ENCODE measurements at places on chromosomes 16 and 17.

- no peak for DNase-seq
Observed at GRCh38 chr16:51952500-51952899, 594.4 kb downstream of the TOX3 start.

DNA sequence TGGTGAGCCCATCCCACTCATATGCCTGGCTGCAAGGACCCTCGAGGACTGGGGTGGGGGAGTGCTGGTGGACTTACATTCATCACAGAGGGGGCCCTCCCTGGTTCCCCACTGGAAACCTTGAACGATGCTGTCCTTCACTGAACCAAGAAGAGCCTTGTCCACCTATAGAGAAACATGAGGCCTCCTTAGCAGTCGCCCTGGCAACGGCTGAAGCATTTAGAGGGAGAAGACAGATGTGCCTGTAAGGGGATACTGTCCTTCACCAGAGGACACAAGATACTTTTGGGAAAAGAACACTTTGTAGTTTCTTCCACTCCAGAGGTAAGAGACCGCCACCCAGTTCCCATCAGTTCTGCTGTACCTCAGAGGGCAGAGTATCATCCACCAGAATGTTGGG is 6.5 kb downstream of the HIGD1B start:
- DNase-seq, result no peak

DNA sequence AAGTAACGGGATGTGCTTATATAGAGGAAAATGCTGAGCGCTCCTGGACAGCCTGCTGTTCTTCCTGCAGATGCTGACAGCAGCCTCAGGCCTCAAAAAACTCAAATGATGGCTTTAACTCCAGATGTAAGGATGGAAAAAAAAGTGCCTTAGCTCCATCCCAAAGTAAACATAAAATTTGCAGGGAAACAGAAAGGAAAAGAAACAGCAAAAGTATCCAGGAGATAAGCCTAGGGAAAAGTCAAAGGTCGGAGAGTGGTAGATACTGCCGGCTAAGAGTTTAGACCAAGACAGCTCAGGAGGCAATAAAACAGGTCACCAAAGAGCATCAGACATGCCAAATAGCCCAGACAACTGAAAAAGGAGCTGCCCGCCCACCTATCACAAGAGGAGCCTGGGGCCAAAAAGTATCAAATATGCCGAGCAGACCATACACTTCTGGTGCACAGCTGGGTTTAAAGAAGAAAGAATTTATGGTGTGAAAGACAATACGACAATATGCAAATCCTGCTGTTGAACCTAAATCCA is 6.9 kb downstream of the KRT31 start:
- DNase-seq, result no peak

- no peak for DNase-seq
Observed at GRCh38 chr16:68091380-68092261, 6.5 kb downstream of the NFATC3 start.

DNA sequence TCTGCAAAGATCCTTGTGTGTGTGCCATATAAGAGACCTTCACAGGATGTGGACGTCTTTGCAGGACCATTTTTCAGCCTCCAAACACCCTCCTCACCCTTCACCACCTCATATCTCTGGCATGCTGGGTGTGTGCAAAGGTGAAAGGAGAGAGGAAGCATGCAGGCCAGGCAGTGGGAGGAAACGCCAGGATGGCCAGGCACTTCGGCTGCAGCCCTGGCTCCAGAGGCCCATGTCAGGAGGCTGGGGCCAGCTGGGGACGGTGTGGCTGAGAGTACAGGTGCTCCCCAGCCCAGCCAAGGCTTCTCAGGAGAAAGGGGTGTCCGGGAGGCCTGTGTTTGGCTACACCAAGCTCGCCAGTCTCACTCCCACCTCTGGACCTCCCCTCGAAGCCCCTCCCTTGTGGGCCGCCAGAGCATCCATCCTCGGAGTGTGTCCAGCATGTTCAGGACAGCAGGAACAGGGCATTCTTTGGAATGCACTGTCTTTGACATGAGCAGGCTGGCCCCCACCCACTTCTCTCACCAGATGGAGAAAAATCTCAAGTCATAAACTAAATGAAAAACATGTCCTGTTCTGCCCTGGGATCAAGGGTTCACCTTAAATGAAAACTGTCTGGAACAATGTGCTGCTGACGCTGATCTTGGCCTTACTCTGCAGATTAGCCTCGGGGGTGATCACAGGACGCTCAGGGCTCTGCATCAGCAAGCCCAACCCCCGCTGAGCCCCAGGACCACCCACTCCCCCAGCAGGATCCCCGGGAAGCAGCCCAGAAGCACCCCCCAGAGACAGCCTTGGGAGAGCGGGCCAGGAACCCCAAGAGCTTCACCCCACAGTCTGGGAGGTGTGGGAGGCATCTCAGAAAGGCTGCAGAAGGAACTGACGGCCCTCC is 15.9 kb downstream of the PEMT start:
- DNase-seq, result no peak

GRCh38 chr17:76150712-76151622 is 9.9 kb upstream of the FOXJ1 start:
- no peak for DNase-seq

- no peak for DNase-seq
Observed at GRCh38 chr16:23232806-23233205, 50.3 kb downstream of the SCNN1G start.

- DNase-seq, result no peak
Observed at GRCh38 chr16:25031132-25031440, 15.9 kb upstream of the ARHGAP17 start.

GRCh38 chr17:15220785-15221184 is 44.3 kb downstream of the PMP22 start:
- no peak for DNase-seq

- DNase-seq, result no peak
Observed at GRCh38 chr17:81200695-81201580, 21.8 kb downstream of the CEP131 start.

DNA sequence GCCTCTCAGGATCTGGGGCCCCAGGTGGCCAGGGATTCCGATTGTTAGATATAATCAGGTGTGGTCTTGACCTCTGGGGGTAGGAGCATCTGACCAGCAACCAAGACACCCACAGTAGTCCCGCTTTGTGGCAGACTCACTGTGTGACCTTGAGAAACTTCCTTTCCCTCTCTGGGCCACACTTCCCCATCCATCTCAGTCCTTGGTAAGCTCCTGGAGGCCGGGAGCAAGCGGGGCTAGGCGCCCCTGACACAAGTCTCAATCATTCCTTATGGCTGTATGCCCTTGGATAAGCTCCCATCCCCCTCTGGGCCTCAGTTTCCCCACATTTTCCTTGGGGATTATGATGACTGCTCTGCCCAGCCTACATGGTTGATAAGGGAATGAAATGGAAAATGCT is 21.3 kb downstream of the CPNE2 start:
- DNase-seq, result no peak

- no peak for DNase-seq
Observed at GRCh38 chr16:88920618-88921590, 54.4 kb upstream of the PABPN1L start.

DNA sequence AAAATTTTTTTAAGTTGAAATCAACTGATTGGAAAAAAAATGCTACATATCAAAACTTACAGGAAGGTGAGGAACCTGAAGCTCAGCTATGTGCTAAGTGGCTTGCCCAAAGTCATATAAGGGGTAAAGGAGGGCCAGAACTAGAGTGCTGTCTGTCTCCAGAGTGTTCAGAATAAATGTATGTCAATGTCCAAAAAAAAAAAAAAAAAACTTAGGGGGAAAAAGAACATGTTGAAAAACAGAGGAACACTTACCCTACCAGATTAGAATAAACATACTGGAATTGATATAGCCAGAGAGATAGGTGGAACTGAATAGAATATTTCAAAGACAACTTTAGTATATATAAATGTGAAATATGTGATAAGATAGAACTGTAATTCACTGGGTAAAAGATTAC is 11.5 kb downstream of the DCAF7 start:
- no peak for DNase-seq

- no peak for DNase-seq
Observed at GRCh38 chr17:28901866-28902818, 737 bp downstream of the DHRS13 start.

GRCh38 chr16:1911467-1912214 is 6.6 kb downstream of the HS3ST6 start:
- DNase-seq, result no peak

DNA sequence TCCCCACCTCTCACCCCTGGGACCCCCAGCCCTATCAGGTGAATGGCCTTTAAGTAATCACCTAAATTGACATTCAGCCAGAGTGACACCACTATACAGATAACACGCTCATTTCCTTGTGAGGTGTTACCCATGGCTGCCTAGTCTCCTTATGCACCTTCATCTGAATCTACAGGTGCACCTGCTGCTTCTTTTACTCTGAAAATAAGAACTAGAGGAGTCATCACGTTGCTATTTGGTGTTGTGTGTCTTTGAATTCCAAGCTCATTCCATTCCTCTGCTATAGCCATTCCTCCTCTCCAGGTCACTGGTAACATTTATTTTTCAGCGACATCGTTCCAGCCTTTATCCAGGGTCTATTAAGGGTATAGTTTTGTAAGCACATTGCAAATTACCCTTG is 9.8 kb downstream of the LGALS9 start:
- no peak for DNase-seq

DNA sequence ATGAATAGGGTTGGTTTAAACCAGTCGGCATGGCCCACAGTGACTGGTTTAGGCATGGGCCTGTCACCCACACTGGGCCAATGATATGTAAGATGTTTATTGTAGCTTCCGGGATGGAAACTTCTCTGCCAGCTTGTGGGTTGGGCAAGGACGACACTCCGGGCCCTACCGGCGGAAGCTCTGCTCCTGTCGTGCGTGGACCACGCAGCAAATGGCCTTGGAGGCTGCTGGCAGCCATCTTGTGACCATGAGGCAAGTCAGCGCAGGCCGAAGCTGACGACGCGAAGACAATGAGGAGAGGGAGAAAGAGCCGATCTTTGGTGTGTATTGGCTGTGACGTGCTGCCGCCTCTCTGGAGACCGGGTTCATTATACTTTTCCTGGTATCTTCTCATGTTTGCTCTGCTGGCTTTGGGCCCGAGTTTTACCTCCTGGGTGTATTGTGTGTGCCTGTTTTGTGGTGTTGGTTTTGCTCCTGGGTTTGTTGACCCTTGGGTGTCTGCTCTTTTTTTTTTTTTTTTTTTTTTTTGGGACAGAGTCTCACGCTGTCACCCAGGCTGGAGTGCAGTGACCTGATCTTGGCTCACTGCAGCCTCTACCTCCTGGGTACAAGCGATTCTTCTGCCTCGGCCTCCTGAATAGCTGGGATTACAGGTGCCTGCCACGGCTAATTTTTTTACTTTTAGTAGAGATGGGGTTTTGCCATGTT is 15.4 kb downstream of the SLC25A10 start:
- no peak for DNase-seq

DNA sequence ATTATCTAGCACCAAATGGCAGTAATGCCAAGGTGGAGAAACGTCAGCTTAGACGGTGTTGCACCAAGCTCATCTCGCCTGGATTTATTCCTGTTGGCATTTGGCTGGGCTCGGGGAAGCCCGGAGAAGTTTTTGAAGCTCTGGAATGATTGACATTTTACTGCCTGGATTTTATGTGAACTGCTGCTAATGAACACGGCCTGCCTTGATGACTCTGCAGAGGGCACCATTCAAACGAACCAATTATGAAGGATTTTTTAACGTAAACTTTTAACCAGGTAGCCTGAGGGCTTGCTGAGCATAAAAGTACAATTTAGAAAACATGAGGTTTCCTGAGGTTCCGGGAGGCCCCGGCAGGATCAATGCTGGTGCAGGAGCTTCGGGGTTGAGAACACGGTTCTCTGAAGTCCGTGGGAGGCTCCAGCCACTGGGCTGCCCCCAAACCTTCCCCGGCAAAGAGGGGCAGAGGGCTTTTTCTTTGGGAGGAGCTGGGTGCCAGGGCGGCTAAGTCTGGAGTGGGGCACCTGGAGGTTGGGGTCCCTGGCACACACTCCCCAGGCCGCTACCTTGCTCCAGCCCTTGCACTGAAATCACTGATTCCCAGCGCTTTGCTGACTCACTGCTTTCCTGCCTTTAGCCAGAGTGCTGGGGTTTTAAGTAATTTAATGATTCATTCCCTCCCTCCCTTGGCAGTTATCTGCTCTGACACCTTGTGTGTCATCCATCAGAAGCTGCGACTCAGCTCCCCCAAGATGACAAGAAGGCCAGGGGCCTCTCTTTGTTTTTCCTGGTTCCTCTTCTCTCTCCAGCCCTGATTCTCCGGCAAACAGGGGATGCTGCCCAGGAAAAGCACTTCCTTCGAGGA is 161.2 kb upstream of the IRX3 start:
- no peak for DNase-seq

GRCh38 chr17:34537445-34537844 is 41.9 kb upstream of the TMEM132E start:
- DNase-seq, result no peak

DNA sequence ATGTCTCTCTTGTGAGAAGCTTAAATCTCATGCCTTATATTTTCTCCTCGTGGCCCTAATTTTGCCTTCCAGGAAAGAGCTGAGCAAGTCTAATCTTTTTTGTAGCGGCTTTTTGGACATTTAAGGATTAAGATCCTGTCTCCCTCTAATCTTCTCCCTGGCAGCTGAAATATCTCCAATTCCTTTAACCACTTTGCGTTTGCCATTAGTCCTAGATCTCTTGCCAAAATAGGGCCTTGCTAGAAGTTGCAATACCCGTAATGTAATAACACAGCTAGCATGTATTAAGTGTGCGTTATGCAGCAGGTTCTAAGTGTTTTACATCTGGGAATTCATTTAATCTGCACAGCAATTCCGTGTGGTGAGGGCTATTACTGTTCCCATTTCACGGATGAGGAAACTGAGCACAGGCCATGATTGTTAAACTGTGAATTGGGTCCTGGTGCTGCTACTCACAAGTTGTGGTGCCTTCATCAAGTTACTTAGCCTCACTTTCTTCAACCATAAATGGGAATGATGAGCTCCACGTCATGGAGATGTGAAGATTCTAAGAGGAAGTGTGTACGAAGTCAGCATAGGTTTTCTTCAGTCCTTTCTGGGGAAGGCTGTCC is 198.9 kb upstream of the ASIC2 start:
- no peak for DNase-seq

DNA sequence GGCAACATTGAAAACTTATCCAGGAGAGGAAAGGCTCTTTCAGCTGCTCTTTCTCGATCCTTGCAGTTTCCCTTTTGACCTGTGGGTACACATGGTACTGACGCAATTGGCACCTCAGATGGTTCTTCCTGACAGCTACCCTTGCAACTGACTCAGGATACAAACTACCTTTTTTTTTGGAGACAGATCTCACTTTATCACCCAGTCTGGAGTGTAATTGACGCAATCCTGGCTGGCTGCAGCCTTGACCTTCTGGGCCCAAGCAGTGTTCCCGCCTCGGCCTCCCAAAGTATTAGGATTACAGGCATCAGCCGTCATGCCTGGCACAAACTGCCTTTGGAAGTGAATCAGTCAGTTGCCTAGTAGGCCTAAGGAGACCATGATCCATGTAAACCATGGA is 607.2 kb downstream of the WWOX start:
- no peak for DNase-seq
